ENCODE measurements at places on chromosomes 3 and 15. TPM values are rescaled to one million over a fixed set of nuclear protein-coding genes. Genes with fewer than 3 reads are reported as not detected.

GRCh38 chr15:101844916-101845315, 32.9 kb downstream of the OR4F15 start:
- H3K27me3 ChIP-seq, result peaks cover 22% of the 10 kb centered on the region
- DNase-seq, result no peak
- H3K4me1 ChIP-seq, result no peaks in the 10 kb centered on the region
- H3K27ac ChIP-seq, result no peak overlapping the region
- no peaks in the 10 kb centered on the region for H3K36me3 ChIP-seq

GRCh38 chr15:53256043-53256442, 465.9 kb upstream of the ONECUT1 start:
- no peaks in the 10 kb centered on the region for H3K27me3 ChIP-seq
- H3K27ac ChIP-seq, result no peak overlapping the region
- H3K4me1 ChIP-seq, result no peaks in the 10 kb centered on the region
- H3K4me3 ChIP-seq, result no peak overlapping the region
- no peaks in the 10 kb centered on the region for H3K36me3 ChIP-seq

DNA sequence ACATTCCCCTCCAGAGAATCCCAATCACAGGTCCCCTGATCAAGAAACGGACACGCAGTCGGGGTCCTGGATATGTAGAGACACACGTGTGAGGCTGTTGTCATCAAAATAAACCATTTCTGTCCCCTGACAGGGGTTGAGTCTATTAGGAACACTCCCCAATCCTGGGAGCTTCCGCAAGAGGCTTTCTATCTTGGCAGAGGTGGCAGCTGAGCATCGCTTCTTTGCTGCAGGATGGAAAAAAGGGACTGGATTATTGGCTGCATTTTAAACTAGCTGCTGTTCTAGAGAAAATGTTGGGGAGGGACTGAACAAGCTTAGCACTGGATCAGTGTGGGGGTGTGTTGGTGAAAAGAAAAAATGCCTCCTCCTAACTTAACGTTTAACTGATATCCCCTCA, 2.5 kb upstream of the CNTN4 start:
- no peak for DNase-seq
- no peaks in the 10 kb centered on the region for H3K4me1 ChIP-seq
- H3K27ac ChIP-seq, result no peak overlapping the region
- H3K36me3 ChIP-seq, result no peaks in the 10 kb centered on the region
- no peaks in the 10 kb centered on the region for H3K27me3 ChIP-seq

GRCh38 chr3:154275965-154276364, 48.3 kb downstream of the DHX36 start:
- H3K36me3 ChIP-seq, result peaks cover 64% of the 10 kb centered on the region
- H3K27ac ChIP-seq, result no peak overlapping the region
- H3K27me3 ChIP-seq, result no peaks in the 10 kb centered on the region
- H3K4me3 ChIP-seq, result no peak overlapping the region

CFAP100 gene
- not detected for total RNA-seq

- no peak overlapping the region for H3K27ac ChIP-seq
- no peak for DNase-seq
- H3K4me1 ChIP-seq, result no peaks in the 10 kb centered on the region
- no peaks in the 10 kb centered on the region for H3K36me3 ChIP-seq
- H3K27me3 ChIP-seq, result no peaks in the 10 kb centered on the region
Observed at GRCh38 chr3:62793946-62794345, 81.3 kb downstream of the CADPS start.

- H3K4me3 ChIP-seq, result no peak overlapping the region
- no peaks in the 10 kb centered on the region for H3K36me3 ChIP-seq
- H3K4me1 ChIP-seq, result no peaks in the 10 kb centered on the region
- no peaks in the 10 kb centered on the region for H3K27me3 ChIP-seq
Observed at GRCh38 chr15:43943511-43943910, 116.7 kb downstream of the WDR76 start.

DNA sequence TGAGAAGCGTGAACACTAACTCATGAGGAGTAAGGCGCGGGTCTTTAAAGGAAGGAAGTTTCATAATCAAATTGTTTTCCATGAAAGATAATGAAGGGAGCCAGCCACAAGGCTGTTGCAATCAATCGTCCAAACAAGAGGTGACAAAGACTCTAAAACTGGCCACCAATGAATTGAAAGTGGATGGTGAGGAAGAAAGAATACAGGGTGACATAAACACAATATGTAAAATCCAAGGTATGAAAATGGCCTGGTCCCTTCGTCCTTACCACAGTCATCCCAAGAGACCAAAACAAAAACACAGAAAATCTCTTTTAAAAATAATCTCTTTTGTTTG, 12.0 kb downstream of the CD86 start:
- H3K4me3 ChIP-seq, result no peak overlapping the region
- no peaks in the 10 kb centered on the region for H3K4me1 ChIP-seq
- DNase-seq, result no peak
- no peaks in the 10 kb centered on the region for H3K36me3 ChIP-seq

DNA sequence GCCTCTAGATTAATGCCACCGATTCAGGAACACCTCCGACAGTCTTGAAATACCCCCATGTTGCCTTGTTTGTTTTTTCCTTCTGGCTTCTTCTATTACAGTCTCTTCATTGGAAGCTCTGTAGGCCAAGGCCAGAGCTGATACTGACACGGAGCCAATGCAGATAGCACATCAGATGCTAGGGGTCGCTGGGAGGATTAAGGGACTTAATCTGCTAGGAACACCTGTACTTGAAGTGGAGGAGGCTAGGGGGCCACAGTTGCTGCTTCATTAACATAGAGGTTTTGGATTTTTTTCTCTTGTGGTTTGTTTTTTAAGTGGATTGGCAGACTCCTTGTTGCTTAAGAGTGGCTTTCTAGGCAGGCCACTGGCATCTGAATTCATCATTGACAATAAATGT, 49.6 kb downstream of the PARP14 start:
- no peaks in the 10 kb centered on the region for H3K4me1 ChIP-seq
- DNase-seq, result no peak
- H3K36me3 ChIP-seq, result no peaks in the 10 kb centered on the region
- H3K27ac ChIP-seq, result no peak overlapping the region
- no peaks in the 10 kb centered on the region for H3K27me3 ChIP-seq

GOLGA6L9 gene
- 5.8 TPM for total RNA-seq

FETUB gene
- not detected for total RNA-seq

SCN5A gene
- total RNA-seq, result 0.69 TPM

DNA sequence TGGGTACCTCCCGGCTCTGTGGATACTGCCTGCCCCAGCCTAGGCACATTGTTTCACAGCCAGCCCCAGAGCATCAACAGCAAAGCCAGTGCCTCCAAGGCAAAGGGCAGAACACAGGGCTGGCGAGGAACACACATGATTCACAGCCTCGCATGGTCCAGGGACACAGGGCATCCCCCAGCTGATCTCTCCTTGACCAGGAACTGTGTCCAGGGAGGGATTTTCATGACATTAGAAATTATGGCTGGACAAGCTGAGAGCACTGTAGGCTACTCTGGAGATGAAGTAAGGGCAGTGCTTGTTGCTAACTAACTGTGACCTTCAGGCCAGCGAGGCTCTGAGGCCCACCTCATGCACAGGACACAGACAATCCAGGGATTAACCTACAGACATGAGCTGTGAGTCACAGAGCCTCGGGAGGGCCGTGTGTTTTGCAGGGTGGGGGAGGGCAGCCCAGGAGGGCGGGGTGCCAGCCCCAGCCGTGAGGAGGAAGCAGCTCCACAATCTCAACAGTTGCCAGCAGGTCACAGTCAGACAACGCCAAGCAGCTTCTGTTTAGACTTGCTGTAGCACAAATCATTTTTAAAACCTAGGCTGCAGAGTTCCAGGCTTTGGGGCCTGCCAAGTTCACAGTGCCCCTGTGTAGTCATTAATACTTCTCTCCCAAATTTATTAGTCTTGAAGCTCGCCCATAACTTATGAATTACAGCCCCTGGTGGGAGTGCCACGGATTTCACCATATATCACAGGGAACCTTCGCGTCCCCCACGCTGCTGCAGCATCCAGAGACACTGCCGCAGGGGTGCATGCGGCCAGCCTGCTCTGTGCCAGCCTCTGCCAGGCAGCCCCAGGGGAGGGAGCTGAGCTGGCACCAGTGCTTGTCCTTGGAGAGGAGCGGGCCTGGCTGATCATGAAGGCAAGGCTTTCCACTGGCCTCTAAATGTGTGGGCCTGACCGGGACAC, 114.7 kb downstream of the ETFA start:
- no peak overlapping the region for H3K27ac ChIP-seq
- no peaks in the 10 kb centered on the region for H3K27me3 ChIP-seq
- H3K4me1 ChIP-seq, result peaks cover 4% of the 10 kb centered on the region
- H3K36me3 ChIP-seq, result no peaks in the 10 kb centered on the region
- H3K4me3 ChIP-seq, result no peak overlapping the region

WNT7A gene
- total RNA-seq, result not detected

DNA sequence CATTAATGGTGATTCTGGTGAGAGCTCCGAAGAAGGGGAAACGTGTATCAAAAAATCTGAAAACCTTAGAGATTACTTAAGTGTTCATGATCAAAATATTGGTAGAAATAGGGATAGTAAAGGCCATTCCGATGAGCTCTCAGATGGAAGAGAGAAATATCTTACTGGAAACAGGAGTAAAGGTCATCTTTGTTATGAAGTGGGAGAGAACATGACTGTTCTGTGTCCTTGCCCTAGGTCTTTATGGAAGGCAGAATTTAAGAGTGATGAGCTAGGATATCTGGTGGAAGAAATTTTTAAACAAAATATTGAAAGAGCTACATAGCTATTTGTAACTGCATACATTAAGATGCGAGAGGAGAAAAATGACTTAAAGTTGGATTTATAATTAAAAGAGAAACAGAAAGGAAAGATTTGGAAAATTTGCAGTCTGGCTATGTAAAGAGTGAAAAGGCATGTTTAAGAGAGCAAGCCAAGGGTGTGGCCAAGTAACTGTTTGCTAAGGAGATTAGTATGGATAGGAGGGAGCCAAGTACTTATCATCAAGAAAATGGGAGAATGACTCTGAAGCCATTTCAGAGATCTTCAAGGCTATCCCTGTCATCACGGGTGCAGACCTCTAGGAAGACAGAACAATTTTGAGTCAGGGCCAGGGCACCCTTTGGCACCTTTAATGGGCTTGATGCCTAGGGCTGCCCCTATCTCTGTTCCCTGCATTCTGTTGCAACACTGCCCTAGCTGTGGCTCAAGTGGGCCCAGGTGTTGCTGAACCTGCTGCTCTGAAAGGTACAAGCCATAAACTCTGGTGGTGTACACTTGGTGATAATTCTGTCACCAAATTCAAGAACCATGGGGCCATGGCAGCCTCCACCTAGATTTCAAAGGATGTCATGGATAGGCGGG, 27.3 kb downstream of the SLMAP start:
- H3K4me3 ChIP-seq, result no peak overlapping the region
- H3K4me1 ChIP-seq, result no peaks in the 10 kb centered on the region
- H3K27me3 ChIP-seq, result no peaks in the 10 kb centered on the region
- DNase-seq, result no peak
- H3K36me3 ChIP-seq, result no peaks in the 10 kb centered on the region

SLC38A3 gene
- 6.0 TPM for total RNA-seq

DNA sequence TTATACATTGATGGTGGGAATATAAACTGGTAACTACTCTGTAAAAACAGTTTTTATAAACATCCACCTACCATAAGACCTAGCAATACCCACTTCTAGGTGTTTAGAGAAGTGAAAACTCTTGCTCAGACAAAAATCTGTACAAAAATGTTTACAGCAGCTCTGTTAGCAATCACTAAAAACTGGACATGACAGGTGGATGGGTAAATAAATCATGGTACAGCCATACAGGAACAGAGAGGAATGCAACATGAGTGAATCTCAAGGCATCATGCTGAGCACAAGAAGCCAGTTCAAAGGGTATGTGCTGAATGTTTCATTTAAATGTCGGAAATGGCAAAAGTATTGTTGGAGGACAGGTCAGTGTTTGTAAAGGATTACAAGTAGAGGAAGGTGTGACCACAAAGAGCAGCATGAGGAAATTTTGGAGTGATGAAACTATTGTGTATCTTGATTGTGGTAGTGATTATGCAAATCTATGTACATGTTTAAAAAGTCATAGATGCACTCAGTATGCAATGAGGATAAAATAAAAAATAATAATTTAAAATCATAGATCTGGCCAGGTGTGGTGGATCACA, 2.8 kb upstream of the RNU5A-1 start:
- DNase-seq, result no peak
- H3K27me3 ChIP-seq, result no peaks in the 10 kb centered on the region
- no peaks in the 10 kb centered on the region for H3K36me3 ChIP-seq
- H3K27ac ChIP-seq, result no peak overlapping the region

CYP19A1 gene
- not detected for total RNA-seq

DNA sequence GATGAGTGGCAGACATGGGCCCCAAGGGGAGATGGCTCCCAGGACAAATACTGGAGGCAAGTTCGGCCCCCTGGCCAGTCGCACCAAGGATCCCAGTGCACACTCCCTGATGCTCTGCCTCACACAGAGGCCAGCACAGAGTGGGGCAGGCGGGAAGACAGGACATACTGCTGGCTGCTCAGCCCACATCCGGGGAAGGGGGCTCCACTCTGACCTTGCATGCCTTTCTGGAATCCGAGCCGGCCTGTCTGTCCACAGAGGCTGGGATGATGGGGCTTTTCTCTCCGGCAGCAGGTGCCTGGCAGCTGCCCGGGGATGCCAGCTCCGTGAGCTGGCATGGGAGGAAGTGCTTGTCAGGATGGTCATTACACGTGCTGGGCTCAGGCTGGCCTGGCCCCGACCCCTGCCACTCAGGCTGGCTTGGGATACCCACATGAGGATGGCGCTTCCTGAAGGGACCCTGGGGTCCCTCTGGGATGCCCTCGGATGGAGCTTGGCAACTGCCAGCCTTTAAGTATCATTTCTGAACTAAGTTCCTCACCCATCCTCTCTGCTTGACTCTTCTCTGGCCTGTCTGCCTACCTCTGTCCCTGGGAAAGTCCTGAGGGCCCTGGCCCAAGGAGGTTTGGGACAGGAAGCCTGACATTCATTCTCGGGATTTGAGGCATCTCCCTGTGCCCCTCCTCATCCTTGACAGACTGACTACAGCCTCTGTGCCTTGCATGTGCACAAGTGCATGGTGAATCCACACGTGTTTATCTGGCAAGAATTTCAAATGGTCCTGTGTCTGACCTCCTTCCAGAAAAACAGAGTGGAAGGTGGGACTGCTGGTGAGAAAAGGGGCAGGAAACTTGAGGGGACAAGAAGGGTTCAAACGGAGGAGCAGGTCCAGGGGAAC, 46.5 kb downstream of the EXOG start:
- H3K36me3 ChIP-seq, result no peaks in the 10 kb centered on the region
- no peak overlapping the region for H3K27ac ChIP-seq
- no peak overlapping the region for H3K4me3 ChIP-seq
- H3K27me3 ChIP-seq, result no peaks in the 10 kb centered on the region

DNASE1L3 gene
- not detected for total RNA-seq

DNA sequence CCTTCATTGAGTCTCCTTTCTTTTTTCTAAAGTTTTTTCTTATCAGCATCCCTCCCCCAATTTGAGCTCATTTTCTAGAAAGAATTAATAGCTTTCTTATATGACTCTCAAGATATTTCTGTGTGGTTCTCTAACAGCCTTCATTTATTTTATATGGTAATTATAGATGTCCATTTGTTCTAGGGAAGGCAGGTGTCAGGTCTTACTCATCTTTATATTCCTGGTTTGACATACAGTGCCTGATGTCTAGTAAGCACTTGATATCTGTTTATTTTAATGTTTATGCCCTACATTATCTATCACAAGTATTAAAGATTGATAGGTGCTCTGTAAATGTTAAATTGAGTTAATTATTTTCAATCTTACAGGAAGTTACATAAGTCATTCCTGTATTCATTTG, 426.7 kb upstream of the TPRG1 start:
- no peak overlapping the region for H3K27ac ChIP-seq
- no peaks in the 10 kb centered on the region for H3K27me3 ChIP-seq
- H3K36me3 ChIP-seq, result no peaks in the 10 kb centered on the region
- H3K4me3 ChIP-seq, result no peak overlapping the region
- DNase-seq, result no peak

PGBD4 gene
- 2.3 TPM for total RNA-seq

ESYT3 gene
- 2.6 TPM for total RNA-seq

Measured in Panc1 (cell line).